Stimulated activated CD4-positive, alpha-beta T cell treated with anti-CD3 and anti-CD28 coated beads, TNF-alpha, amount 100 ng/mL, for 4 hours (primary cell): ENCODE measurements at places on chromosomes 7 and 10.

- no peak for DNase-seq
Observed at GRCh38 chr7:31782411-31782991, 95.5 kb downstream of the PPP1R17 start.

- no peak for DNase-seq
Observed at GRCh38 chr10:78254013-78254412, 220.3 kb downstream of the RPS24 start.

DNA sequence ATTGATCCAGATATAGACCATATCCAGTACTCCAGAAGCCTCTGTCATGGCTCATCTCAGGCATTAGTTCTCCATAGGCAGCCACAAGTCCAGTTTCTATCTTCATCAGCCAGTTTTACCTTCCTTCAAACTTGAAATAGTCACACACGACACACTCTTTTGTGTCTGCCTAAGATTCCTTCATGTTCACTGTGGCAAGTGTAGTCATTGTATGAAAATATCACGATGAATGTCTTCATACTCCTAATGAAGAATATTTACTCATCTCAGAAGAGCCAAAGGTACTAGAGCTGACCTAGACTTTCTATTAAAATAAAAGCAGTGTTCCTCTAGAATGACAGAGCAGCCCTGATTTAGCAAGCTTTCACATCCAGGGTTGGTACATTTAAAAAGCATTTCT is 230.7 kb downstream of the SNX13 start:
- DNase-seq = no peak

DNA sequence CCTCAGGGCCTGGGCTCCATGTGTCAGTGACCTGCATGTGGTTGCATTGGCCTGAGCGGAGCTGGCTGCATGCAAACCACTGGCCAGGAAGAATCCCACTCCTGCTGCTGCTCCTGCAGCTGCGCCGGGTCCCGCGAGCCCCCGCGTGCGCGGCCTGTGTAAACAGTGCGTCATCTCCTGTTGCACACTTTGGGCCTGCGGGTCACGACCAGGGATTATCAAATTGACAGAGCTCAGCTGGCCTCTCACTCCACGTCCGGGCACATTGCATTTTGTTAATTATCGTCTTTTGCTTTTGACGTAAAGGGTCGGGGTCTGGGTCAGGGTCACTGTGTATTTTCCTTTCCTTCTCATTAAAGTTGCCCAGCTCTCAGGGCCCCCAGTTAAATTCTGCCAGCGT is 132.6 kb downstream of the RGS10 start:
- DNase-seq = no peak

GRCh38 chr7:92695308-92696261 is 105.4 kb upstream of the FAM133B start:
- DNase-seq = no peak

DNA sequence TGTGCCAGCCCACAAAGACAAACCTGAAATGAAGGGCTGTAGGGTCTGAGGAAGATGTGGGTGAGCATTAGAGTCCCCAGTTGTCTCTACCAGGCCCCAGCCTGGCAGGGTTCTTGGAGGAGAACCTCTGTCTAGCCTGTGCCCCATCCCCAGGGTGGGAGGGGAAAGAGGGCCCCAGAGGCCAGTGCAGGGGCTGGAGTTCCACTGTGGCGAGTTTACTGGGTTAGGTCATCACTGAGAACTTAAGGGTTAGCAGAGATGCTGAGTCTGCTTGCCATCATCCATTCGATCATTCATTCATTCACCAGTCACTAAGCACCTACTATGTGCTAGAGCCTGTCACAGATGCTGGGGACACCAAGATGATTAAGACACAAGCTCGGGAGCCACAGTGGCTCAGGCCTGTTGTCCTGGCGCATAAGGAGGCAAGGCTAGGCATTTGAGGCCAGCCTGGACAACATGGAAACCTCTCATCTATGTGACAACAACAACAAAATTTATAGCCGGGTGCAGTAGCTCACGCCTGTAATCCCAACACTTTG is 2.6 kb downstream of the ANKRD2 start:
- DNase-seq = no peak

GRCh38 chr10:103513380-103514060 is 20.0 kb downstream of the NEURL1 start:
- no peak for DNase-seq

- no peak for DNase-seq
Observed at GRCh38 chr10:52623761-52624160, 148.8 kb downstream of the MBL2 start.

DNA sequence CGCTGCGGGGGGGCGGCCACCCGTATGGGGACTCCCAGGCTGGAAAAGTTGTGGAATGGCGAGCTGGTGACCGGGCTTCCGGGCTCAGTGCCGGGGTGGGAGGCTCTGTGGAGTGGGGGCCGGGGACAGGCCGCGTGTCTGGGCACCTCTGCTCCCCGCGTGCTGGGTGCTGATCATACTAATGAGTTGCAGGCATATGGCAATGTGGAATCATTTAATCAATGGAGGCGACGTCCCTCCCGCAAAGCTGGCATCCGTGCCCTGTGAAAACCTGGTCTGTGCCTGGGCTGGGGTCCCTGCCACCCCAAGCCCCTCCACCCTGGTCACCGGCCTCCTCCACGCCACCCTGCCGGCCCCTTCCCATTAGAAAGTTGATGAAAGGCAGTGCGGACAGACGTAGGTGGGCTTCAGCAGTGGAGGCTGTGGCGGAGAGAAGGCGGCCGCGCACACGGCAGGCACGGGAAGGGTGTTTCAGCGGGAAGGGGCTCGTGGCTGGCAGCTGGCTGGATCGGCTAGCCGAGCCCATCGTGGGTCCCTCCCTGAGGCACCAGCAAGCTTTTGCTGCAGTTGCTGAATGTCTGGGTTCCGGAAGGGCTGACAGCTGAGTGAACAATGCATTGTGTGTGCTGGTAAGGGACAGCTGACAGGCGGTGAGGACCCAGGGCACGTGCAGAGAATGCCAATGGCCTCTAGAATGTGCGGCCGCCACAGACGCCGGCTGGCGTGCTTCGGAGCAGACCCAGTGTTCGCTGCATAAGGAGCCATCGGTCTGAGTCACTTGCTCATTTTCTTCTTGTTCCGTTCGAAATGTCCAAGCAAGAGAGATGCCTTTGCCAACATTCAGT is 1.5 kb downstream of the ADGRA1 start:
- no peak for DNase-seq

GRCh38 chr7:9106747-9107146 is 673.3 kb downstream of the NXPH1 start:
- DNase-seq = no peak

DNA sequence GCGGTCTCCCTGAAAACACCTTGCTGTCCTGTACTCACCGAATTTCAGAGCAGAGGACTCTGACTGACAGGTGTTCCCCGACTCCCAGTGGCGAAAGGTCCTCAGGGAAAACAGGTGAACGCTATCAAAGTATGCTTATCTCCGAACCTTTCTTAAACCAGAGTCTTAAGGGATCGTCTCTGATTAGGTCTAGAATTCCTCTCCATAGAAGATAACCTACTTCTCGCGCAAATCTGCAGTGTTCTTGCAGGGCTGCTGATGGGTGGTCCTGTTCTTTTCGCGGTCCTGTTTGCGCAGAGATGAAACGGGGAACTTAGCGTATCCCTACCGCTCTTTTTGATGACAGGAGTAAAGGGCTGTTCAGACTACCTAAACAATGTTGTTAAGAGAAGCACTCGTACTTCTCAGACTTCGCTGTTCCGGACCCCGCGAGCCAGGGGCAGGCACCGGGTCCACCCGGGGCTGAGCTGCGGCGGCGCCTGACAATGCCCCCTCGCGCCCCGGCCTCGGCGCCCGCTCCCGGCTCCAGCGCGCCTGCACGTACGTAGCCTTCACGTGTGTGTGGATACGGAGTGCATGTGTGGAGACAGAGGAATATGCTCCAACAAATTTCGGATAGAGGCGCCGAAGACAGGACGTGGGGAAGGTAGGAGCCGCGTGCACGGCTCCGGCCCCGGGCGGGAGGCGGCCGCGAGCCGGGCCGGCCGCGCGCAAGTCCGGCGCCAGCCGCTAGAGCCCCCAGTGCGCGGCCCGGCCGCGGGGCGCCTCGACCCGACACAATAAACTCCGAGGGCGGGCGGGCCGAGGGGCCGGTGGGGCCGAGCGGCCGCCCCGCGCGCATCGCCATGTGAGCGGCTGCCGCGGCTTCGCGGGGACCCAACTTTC is 766 bp upstream of the ZMYND11 start:
- peak; percentile 42 for DNase-seq

DNA sequence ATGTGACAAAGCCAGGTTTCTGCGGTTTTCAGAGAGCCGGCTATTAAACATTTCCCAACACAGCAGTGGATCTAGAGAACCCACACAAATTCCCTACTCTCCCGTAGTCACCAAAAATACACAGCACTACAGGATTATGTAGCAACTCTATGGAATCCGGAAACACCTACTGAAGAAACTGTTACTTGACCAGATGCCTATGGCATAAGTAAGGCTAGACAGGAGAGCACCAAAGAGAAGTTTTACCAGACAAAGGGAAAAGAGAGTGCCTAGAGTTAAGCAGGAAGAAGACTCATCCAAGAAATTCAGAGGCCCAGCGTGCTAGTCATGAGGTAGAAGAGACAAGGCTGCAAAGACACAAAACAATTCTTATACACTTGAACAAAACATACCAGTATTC is 321.1 kb downstream of the PARD3 start:
- no peak for DNase-seq

DNA sequence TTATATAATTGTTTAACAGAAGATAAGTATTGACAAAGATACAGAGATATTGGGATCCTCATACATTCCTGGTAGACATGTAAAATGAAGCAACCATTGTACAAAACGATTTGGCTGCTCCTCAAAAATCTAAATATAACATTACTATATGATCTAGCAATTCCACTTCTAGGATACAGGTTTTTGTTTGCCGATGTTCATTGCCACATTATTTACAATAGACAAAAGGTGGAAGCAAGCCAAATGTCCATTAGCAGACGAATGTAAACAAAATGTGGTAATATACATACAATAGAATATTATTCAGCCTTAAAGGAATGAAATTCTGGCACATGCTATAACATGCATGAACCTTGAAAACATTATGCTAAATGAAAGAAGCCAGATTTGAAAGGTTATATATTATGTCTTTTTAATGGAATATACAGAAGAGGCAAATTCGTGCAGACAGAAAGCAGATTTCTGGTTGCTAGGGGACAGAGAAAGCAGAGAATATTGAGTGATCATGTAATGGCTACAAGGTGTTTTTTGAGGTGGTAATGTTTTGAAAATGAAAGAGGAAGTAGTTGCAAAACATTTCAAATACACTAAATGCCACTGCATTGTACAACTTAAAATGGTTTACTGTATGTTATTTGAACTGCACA is 44.9 kb downstream of the POLR1F start:
- DNase-seq = no peak

GRCh38 chr7:101902680-101903514 is 85.5 kb downstream of the CUX1 start:
- no peak for DNase-seq

GRCh38 chr7:48112401-48113165 is 23.5 kb downstream of the UPP1 start:
- no peak for DNase-seq

DNA sequence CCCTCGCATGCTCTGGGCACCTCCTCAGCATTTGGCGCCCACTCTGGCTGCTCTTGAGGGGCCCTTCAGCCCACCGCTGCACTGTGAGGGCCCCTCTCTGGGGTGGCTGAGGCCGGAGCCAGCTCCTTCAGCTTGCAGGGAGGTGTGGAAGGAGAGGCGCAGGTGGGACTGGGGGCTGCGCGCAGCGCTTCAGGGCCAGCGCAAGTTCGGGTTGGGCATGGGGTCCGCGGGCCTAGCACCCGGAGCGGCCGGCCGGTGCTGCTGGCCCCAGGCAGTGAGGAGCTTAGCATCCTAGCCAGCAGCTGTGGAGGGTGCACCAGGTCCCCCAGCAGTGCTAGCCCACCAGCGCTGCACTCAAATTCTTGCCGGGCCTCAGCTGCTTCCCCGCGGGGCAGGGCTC is 305.6 kb upstream of the ANKRD30A start:
- no peak for DNase-seq

- no peak for DNase-seq
Observed at GRCh38 chr10:22719406-22720042, 5.1 kb upstream of the PIP4K2A start.

DNA sequence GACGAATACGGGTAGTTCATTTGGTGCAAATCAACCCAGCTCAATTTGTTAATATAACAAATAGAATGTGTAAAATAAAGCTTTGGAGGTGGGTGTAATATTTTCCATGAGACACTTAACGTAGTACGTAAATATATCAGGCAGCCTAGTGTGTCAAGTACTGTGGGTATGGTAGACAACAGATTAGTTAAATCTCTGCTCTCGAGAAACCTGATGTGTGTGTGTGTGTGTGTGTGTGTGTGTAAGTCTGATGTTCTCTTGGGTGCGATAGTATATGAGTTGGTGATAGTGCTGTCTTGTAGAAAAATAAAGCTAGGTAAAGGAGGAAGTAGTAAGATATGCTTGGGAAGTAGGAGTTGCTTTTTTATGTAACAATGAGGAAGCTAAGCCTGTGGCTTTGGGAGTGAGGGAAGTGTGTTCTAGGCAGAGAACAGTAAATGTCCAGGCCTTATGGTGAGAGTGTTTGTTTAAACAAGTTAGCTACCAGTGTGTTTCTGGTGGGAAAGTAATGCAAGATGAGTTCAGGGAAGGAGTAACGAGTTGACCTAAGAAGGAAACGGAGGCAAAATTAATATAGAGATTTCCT is 26.1 kb downstream of the WAC start:
- DNase-seq = no peak

DNA sequence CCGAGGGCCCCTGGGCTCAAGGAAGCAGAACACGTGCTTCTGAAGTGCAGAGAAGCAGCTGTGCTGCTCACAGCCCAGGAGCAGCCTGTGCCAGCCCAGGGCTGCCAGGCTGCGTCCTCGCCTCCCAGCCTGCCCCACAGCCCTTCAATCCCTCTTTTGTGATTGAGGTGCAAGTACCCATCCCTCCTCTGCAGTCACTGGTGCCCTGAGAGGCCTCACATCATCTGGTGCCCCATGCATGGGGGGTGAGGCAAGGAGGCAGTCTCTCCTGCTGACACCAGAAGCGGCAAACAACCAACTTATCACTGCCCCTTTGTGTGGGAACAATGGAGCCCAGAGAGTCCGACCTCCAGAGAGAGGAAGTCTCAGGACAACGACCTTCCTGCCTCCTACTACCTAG is 49.8 kb upstream of the FGFR2 start:
- no peak for DNase-seq
